Activated T-cell treated with anti-CD3 and anti-CD28 coated beads for 24 hours (primary cell): ENCODE measurements at places on chromosomes 1 and 21.

- no peak for DNase-seq
Measured at GRCh38 chr1:2155147-2155598, 39.4 kb downstream of the FAAP20 start.

DNA sequence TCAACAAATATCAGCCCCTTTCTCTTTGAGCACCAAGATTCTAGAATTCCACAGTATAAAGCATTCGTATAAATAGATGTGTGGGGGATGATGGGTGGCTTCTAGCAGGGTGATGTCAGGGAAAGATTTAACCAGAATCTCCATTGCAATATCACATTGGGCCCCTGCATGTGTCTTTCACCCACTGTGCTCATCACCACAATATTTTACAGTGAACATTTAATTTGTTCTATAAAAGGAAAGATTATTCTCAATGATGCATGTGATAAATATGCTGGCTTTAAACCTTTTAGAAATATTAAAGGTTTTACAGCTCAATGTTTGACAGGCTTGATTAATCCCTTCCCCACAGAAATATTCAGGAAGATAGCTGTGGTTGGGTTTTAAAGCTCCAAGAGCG lies 457.8 kb upstream of the DAB1 start:
- DNase-seq = no peak

GRCh38 chr1:44405798-44406736 lies 1.0 kb downstream of the RNF220 start:
- no peak for DNase-seq

- DNase-seq = no peak
Measured at GRCh38 chr1:166876540-166876838, 425 bp upstream of the TADA1 start.

- DNase-seq = no peak
Measured at GRCh38 chr1:161020509-161021164, at the start of gene F11R. Gene F11R, minus strand, starts transcription at chr1:161021152. Its CDS starts 79 bp downstream, at chr1:161021073.

GRCh38 chr1:202616355-202616915 lies 93.8 kb downstream of the SYT2 start:
- DNase-seq = no peak

DNA sequence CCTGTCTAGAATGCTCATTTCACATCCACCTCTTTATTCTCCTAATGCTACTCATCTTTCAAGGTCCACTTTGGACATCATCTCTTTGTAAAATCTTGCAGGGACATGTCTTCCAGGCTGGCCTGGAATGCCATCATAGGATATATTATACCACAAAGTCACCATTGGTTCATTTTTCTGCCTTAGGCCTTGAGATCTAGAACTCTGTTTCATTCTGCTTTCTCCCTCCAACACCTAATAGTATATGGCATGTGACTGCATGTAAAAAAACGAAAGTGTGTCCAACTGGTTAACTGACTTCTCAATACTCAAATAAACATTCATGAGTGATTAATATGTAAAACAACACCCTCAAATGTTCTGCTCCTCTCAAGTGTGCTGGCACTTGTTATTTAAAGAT lies 84.1 kb downstream of the RGS2 start:
- DNase-seq = no peak

- DNase-seq = no peak
Measured at GRCh38 chr1:156947127-156947526, 26.7 kb downstream of the LRRC71 start.

DNA sequence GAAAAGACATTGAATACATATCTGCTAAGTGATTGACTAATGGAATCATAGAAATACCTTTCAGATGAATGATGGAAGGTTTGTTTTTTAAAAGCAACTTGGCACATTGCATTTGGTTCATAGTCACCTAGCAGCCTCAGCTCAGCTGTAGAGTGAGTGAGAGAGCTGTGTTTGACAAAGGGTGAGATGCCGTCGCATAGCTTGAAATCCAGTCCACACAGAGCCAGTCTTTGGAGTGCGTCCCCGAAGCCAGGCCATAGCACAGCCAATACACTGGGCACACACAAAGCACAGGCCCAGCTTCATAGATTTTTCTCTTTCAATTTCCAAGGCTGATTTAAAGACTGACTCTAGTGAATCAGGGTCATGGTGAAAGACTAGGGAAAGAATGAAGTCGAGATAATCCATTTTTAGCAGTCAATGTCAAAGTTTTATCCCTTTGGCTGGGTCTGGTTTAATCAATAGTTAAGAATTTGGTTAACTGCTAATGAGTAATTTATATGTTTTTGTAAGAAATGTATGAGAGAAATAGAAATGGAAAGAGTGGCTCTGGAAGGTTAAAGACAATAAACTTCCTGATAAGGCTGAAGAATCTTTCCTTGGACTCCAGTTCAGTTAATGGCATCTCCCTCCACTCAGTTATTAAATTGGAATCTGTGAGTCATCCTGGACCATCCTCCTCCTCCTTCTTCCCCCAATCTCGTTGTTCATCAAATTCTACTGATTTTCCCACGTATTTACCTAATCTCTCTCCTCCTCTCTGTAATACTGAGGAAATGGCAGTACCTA lies 101.2 kb upstream of the IRF2BP2 start:
- no peak for DNase-seq

- no peak for DNase-seq
Measured at GRCh38 chr1:42431514-42431913, 24.3 kb downstream of the ZMYND12 start.

GRCh38 chr1:42209526-42210251 lies 45.1 kb upstream of the GUCA2A start:
- no peak for DNase-seq

GRCh38 chr1:23026568-23026967 lies 7.3 kb downstream of the KDM1A start:
- no peak for DNase-seq

- no peak for DNase-seq
Measured at GRCh38 chr1:150243003-150243402, 7.1 kb upstream of the ANP32E start.

DNA sequence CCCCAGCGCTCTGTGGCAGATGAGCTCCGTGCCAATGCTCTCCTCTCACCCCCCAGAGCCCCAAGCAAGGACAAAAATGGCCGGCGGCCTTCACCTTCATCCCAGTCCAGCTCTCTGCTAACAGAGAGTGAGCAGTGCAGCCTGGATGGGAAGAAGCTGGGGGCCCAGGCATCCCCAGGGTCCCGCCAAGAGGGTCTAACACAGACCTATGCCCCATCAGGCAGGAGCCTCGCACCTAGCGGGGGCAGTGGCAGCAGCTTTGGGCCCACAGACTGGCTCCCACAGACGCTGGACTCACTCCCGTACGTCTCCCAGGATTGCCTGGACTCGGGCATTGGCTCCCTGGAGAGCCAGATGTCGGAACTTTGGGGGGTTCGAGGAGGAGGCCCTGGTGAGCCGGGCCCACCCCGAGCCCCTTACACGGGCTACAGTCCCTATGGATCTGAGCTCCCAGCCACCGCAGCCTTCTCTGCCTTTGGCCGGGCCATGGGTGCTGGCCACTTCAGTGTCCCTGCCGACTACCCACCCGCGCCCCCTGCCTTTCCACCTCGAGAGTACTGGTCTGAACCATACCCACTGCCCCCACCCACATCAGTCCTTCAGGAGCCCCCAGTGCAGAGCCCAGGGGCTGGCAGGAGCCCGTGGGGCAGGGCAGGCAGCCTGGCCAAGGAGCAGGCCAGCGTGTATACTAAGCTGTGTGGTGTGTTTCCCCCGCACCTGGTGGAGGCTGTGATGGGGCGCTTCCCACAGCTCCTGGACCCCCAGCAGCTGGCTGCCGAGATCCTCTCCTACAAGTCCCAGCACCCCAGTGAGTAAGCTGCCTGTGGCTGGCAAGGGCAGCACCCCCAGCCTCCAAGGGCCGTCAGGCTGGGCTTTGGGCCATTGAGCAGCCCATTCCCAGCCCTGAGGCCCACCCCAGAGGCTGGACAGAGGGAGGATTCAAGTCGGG lies 8.7 kb downstream of the ZC3H12A start:
- DNase-seq = no peak

- no peak for DNase-seq
Measured at GRCh38 chr1:170044187-170044586, 30.3 kb downstream of the KIFAP3 start.

GRCh38 chr1:56375326-56375804 lies 204.0 kb downstream of the PLPP3 start:
- DNase-seq = no peak

DNA sequence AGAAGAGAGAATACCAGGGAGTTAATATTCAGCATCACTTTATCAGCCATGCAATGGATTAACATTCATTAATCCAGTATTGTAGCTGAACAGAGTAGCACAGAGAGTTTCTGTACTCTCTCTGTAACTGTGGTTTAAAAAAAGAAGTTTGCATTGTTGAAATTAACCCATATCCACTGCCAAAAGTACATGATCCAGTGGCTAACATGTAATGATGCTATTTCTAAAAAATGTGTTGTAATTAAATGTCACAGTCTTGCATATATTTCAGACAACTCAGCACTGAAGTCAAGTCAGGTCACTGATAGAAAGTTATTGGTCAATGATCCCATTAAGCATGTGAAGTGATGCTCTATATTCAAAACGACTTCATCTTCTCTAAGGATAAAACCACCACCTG lies 141.3 kb downstream of the NRIP1 start:
- no peak for DNase-seq

- DNase-seq = no peak
Measured at GRCh38 chr21:33971492-33972013, 55.9 kb upstream of the ATP5PO start.

DNA sequence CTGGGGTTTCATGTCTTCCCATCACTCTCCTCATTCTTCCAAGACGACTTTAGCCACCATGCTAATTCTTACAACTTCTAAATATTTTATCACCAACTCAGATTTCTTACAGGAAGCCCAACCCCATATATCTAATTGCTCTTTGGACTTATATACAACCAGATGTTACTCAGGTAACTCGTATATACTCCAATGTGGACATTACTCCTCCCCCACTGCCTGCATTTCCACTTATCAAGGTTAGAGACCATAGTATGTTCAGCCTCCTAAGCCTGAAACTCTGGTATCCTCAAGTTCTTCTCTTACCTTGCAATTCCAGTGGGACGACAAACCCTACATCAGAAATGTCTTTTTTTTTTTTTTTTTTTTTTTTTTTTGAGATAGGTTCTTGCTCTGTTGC lies 2.7 kb upstream of the RCC1 start:
- DNase-seq = no peak

- DNase-seq = no peak
Measured at GRCh38 chr1:61506944-61507500, 217.9 kb downstream of the TM2D1 start.

DNA sequence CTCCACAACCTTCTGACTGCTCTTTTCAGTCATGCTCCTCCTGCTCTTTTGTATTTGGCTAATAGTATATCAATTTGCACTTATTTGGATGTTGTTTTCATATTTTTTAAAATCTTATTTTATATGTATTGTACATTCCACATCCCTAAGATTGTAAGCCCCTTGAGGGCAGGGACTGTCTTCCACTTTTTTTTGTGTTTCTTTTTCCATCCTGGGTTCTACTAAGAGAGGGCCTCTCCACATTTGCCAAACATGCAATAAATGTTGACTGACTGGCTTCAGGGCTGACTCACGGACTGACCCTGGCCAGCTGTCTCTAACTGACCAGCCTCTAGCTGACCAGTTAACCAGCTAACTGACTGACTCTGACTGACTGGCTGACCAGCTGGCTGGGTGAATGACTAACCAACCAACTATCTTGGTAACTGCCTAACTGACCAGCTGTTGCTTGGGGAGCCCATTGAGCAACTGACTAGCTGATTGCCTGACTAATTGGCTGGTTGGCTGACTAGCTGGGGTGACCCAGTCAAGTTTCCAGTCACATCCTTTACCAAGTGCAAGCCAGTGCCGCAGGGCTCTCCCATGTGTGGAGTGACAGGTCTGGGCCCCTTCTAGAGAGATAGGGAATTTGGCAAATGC lies 16.1 kb downstream of the CSF1 start:
- DNase-seq = no peak

DNA sequence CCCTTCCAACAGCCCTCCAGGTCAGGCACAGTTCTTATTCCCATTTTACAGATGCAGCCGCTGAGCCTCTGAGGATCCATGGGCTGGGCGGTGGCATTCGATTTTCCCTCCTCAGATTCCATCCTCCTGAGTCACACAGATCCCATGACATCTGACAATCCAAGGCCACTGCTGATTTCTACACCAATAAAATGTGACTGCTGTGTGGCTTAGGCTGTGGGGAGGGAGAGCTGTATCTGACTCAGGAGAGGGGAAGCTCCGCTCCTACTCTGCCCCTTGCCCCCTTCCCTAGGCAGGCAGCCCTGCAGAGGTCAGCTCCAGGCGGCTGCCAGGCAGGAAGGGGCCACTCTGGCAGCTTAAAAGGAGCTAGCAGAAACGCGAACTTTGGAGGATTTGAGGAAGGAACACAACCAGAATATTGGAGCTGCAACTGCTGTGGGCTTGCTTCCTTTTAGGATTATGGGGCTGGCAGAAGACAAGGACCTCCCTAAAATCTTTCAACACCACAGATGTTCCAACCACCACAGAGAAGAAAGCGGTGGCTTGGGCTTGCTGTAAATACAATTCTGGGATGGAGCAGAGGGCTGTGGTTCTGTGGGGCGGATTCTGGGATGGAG lies 50.0 kb downstream of the MRPL37 start:
- DNase-seq = no peak

DNA sequence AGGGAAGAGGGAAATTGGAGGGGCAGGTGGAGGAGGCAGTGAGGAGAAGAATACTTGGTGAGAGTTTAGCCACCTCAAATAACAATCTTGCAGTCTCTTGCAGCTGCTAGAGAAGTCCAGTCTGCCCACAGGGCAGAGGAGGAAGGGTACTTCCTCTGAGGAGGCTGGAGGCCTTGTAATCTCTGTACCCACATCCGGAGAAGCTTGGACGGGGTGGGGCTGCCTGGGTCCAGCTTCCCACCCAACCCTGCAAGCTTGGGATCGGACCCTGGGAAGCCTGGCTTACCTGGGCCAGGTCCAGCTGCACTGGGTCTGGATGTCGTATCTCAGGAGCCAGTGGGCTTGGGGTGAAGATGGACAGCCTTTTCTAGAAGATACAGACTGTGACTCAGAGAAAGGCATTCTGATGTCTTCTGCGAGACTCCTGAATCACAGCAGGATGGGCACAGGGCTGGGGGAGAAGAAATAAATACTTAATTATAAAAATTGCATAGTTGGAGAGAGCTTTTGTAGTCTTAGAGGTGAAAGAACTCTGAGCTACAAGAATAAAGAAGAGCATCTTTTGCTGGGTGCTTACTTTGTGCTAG lies 111.8 kb upstream of the JUN start:
- DNase-seq = no peak

- DNase-seq = no peak
Measured at GRCh38 chr1:175402336-175402735, 209.8 kb upstream of the KIAA0040 start.
